ENCODE measurements at places on chromosomes 12 and 14.

DNA sequence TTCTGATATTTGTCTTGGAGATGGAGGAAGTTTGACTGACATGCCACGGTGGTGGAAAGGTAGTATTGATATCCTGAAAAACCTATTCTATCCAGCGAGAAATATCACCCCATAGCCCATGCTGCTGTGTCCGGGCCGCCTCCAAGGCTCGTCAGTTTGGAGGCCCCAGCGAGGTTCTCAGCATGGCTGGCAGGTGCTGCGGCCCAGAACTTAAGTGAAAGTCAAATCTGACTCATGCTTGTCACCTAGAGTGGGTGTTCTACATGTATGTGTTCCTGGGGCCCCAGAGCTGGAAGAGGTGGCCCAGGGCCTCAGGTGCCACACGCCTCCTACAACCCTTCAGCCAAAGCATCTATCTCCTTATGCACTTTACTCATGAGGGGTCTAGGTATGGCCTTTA is 92.9 kb downstream of the GCH1 start:
- no peak for DNase-seq

DNA sequence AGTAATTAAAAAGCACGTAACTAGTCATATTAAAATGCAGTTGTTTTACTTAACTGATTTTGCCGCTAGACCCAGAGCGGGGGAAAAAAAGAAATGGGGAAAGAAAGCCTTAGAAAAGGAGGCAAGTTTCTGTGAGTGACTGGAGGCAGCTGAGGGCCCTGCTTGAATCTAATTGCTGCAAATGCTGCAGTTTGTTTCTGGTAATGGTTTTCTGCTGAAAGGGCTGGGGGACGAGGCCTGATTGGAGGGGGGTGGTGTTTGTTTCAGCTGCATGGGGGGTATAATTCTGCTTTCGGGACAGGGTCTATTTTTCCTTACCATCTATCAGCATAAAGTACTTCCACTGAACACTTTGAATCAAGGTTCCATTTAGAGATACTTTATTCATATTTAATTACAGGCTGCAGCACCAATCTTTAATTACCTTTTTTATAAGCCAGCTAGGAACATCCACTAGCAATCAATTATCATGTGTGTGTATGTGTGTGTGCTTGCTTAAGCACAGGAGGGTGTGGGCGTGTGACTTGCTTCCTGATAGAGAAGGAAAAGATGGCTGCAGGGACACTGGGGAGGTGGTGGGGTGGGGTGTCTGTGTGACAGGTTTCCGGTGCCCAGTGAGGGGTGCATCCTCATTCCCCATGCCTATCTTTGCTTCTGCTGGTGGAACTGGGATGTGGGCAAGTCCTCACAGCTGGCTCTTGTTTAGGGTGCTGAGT is 83.4 kb downstream of the ADCK1 start:
- DNase-seq = no peak

DNA sequence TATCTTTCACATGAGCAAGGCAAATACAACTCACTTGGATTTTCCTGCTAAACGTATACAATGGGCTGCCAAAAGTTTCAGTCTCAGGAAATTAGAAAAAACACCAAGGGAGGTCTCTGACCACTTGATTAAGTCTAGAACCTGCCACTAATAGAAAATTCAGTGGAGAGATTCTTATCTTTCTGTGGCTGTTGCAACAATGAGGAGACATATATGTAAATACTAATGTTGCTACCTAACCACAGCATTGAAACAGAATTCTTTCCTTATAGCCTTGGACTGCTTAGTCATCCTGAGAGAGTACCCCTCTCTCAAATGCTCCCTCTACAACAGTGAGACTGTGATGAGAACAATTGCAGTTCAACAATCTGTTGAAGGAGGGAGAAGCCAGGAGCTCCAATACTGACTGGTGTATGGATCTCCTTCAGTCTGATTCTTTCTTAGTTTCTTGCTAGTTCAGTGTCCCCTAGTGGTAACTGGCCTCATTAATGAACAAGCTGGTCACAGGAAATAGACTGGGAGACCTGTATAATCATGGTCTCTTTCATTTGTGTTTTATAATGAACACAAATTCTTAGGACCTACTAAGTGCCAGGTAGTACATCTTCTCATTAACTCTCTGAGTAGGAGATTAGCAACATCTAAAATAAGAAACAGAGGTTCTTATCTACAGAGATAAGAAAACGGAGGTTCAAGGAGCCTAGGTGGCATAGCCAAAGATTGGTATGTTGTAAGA is 164.5 kb downstream of the SLC38A4 start:
- DNase-seq = no peak

- no peak for DNase-seq
Measured at GRCh38 chr12:100718187-100718586, 76.4 kb upstream of the ANO4 start.

DNA sequence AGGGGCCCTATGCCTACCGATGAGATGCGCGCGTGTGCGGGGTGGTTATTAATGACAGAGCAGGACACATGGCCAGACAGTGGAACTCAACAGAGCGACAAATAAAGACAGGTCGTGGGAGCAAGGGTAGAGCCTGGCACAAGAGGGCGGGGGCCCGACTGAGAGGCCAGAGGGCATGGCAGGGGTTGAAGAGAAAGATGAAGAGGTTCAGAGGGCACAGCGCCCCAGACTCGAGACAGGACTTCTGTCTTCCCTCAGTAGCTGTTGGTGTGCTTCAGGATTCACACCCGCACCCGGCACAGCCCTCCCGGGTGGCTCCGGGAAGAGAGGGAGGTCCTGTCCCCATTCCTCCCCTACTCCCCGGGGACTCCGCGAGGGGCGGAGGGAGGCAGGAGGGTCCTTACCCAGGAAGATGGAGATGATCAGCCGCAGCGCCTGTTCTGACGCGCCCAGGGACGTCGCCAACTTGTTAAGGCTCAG is 366 bp downstream of the LPCAT3 start:
- no peak for DNase-seq

Measured in aorta (tissue), 5 donors.